ENCODE measurements at places on chromosomes 2 and 18.

DNA sequence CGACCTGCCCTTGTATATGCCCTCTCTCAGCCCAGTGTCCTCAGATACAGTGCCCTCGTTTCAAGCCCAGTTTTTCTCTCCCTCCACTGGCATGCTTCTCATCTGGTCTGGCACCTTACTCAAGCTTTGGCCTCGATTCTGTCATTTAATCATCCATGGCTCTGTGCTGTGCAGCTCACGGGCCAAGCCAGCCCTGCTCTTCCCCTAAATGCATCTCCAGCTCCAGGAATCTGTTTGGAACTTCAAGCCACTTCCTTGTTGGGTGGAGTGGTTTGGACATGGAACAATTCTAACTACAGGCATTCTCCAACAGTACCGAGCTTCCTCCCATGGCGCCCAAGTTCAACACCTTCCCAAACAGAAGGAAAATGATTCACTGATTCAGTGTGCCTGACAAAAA lies 76.7 kb upstream of the ZNF397 start:
- no peak for DNase-seq

DNA sequence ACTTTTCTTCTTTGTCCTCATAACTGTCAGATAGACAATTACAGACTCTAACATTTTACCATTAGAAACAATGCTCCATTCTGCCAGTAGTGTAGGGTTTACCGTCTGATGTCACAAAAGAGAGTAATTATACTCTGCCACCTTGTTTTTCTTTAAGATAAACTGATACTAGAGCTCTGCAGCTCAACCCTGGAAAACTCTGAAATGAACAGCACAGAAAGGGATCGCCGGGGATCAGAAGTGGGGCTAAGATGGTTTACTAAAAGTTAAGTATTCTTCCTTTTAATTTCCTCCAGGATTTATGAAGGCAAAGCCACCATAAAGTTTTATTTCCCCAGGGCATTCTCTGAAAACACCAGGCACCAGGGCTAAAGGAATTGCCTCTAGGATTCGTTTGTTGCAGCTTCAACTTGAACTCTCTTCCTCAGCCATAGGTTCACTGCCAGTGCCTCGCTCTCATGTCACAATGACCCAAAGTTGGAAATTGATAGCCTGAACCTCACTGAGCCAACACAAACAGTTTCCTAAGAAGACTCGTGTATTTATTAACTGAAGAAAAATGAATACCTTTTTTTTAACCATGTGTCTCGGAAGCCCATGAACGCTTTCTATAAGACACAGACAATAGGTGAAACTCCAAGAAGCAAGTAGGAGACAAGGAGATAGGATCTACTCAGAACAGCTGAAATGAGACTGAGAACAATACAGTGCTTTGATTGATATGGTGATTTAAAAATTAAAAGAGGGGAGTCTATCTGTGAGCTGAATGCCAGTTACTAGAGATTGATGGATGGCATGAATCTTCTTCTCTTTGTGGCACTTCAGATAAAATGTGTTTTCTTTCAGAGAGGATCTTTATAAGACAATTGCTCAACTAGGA lies 121.5 kb upstream of the SPATS2L start:
- DNase-seq = no peak

GRCh38 chr2:71122387-71123298 lies 7.4 kb downstream of the MCEE start:
- no peak for DNase-seq

DNA sequence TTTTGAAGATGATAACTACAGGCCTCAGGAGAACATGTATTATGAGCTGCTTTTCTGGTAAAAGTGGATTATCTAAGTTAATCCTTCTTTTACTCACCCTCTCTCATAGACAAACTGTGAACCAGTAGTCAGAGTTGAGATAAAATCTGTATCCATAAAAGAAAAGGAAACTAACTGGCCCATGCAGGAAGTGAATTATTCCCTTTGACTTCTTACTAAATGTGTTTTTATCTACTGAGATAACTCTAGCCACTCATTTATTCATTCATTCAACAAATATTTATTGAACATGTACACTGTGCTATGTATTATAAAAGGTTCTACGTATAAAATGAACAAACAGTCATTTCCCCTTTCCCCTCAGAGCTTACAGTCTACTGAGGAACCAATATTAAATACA lies 10.0 kb downstream of the WDR35 start:
- DNase-seq = no peak

GRCh38 chr18:74980669-74981068 lies 228.3 kb downstream of the PTGR3 start:
- no peak for DNase-seq

DNA sequence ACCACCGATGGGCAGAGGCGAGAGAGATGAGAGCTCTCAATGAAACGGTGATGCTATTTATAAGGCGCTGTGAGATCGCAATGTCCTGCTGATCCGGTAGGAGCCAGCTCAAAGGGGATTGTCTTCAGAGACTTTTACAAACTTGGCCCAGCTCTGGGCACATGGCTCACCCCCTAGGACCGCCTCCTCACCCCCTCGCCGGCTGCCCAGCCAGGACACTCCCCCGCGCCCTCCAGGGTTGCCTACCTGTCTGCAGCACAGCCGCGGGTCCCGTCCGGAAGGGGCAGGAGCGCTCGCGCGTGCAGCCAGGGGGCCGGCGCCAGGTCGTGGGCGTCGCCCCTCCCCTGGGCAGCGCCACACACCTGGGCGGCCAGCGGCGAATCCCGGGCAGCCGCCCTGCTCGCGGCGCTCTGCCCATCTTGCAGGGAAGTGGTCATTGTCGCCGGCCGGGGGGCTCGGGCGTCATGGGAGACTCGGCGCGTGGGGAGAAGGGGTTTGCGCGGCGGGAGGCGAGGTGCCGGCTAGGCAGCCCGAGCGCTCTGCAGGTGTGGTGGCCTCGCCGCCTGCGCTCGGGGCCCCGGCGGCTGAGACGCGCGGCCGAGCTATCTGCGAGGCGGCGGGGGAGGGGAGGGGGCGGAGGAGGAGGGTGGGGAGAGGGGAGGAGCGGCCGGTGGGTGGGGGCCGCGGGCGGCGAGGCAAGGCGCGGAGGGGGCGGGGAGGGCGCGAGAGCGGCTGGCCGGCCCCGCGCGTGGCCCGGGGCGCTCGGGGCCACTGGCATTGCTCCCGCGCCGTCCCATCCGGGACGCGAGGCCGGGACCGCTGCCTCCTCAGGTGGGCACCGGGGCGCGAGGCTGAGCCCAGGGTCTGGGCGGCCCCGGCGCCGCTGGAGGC lies at the start of gene GRB14:
TSS of gene GRB14 (minus strand) at position 610 of the 891 bp plus-strand sequence. CDS start at position 437, 173 bp downstream.
- no peak for DNase-seq

- no peak for DNase-seq
Observed at GRCh38 chr2:98390571-98391476, 44.6 kb downstream of the CNGA3 start.

- no peak for DNase-seq
Observed at GRCh38 chr2:26968001-26968400, 2.4 kb upstream of the MAPRE3 start.

GRCh38 chr2:2587354-2587753 lies 256.3 kb upstream of the MYT1L start:
- DNase-seq = no peak

DNA sequence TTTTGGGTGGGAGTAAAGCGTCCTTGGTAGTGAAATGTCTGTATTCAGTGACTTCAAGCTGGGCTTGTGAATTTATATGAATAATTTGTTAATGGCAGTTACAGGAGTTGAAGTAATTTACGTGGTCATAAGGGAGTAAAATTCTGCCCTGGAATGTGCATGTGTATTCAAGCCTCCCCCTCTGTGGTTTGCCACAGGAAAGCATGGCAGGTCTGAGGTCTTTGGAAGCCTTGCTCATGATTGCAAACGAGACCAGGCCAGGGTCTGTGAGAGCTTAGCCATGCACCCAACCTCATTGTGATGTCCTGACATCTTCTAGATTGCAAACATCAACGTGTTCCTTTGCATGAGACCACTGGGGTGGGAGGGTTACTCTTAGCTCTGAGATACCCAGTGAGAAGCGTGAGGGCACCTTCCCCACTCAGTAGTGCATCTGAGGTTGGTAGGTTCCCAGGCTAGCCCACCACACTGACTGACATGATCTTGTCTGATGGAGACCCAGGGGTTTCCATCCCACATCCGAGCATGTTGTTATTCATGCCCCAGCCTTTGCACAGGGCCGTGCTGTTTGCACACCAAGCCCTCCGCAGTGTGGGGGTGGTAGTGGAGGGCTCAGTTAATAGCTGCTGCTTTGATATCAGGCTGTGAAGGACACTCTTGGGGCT lies 216.5 kb downstream of the KLHL29 start:
- DNase-seq = no peak

All from KG1 (cell line).